ENCODE measurements at places on chromosomes 6 and 20.

GRCh38 chr6:147390909-147391536, 117.5 kb upstream of the SAMD5 start:
- DNase-seq, result no peak

DNA sequence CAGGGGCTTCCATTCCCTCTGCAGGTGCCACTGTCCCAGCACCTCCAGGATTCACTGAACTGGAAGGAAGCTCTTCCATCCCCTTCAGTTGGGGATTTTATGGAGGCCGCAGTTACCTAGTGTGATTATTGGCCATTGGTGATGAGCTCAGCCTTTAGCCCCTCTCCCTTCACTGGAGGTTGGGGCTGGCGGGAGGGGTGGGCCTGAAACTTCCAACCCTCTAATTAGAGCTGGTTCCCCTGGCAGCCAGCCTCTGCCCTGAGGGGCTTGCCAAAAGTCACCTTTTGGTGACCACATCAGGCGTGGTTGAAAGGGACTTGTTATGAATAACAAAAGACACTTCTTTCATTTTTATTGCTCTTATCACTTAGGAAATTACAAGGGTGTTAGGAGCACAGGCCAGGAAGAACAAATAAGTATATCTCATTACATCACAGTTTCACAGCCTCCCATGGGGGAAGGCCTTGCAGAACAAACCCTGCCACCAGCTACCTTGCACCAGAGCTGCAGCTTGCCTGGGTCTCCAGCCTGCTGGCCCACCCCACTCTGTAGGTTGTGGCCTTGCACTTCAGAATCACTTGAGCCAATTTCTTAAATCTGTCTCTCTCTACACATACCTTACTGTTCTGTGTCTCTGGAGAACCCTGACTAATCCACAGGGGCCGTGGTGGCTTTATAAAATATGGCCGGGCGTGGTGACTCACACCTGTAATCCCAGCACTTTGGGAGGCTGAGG, 5.0 kb downstream of the PYGB start:
- no peak for DNase-seq

DNA sequence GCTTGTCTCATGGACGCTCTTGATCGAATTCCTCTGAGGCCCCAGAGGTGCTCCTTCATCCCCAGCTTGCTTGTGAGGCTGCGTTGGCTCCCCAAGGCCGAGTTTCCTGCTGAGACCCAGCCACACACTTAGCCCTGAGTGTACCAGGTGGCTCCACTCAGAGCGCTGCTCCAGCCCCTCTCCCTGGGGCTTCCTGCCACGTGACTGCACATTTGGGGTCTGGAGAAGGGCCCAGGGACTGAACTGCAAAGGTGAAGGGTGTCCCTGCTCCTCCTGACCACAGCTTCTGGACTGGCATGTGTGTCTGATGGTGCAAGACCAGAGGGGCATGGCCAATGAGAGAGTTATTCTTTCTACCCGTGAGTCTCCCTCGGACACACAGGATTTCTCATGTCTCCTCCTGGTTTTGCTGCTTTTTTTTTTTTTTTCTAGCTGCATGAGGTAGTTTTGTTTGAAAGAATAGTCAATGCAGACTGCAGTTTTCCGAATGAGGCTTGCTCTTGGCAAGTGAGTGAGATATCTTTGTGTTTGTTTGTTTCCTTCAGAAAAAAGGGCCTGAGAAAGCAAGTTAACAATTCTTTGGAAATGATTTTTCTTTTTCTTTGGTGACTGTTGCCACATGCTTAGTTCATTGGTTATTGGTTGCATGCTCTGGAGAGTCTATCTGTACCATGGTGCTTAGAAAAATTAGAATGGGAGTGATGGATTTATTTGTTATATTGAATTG, 3.1 kb upstream of the ZNF831 start:
- DNase-seq, result no peak

- no peak for DNase-seq
Measured at GRCh38 chr6:168156742-168157265, 77.8 kb upstream of the FRMD1 start.

- no peak for DNase-seq
Measured at GRCh38 chr6:74782346-74782745, 423.5 kb downstream of the COL12A1 start.

- DNase-seq, result no peak
Measured at GRCh38 chr6:1468126-1468525, 78.8 kb downstream of the FOXF2 start.

DNA sequence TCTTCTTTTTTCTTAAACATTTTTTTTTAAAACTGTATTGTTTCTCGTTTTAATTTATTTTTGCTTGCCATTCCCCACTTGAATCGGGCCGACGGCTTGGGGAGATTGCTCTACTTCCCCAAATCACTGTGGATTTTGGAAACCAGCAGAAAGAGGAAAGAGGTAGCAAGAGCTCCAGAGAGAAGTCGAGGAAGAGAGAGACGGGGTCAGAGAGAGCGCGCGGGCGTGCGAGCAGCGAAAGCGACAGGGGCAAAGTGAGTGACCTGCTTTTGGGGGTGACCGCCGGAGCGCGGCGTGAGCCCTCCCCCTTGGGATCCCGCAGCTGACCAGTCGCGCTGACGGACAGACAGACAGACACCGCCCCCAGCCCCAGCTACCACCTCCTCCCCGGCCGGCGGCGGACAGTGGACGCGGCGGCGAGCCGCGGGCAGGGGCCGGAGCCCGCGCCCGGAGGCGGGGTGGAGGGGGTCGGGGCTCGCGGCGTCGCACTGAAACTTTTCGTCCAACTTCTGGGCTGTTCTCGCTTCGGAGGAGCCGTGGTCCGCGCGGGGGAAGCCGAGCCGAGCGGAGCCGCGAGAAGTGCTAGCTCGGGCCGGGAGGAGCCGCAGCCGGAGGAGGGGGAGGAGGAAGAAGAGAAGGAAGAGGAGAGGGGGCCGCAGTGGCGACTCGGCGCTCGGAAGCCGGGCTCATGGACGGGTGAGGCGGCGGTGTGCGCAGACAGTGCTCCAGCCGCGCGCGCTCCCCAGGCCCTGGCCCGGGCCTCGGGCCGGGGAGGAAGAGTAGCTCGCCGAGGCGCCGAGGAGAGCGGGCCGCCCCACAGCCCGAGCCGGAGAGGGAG, 580 bp downstream of the VEGFA start:
- peak; percentile 77 for DNase-seq

DNA sequence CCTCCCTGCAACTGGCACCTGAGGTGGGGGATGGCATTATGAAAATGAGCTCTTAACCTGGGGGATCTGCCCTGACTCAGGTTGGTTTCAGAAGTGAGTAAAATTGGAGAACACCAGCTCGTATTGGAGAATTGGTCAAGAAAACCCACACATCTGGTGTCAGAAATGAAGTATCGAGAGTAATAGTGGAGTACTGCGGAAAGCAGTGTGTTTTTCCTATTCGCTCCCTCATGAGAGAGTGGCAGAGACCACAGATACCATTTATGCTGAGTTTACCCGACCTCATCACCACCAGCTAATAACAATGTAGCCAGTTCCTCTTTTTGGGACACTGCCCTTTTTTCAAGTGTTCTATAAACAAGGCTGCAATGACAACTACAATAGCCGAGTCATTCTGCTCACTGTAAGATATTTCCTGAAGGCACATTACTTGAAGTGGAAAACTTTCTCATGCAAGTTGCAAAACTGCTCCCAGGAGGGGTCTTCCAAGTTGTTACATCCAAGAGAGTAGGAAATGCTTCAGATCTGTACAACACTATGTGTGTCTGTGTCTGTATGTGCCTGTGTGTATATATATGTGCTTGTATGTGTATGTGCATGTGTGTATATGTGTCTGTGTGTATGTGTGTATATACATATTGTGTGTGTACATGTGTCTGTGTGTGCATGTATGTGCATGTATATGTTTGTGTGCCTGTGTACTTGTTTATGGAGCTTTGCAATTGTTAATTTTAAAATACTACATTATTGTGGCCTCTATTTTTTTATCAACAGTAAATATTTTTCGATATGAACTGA, 106.0 kb upstream of the CST7 start:
- peak; percentile 58 for DNase-seq

GRCh38 chr20:940926-941325, 24.8 kb upstream of the ANGPT4 start:
- DNase-seq, result no peak

- DNase-seq, result no peak
Measured at GRCh38 chr20:63364801-63365585, 3.8 kb upstream of the CHRNA4 start.

DNA sequence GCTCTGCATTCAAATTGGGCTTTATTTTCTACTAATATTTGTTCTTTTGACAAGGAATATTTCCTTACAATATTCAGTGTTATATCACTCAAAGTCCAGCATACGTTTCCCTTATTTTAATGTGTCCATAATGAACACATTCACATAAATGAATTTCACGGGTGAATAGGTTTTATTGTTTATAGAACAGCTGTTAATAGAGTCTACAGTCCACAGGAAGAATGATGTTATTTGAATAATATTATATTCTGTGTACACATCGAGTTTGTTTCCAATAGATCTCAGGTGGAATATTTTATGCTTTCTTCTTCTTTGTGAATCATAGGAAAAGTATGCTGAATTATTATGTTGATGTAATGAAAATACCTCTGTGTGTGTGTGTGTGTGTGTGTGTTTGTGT, 582.4 kb downstream of the CDH26 start:
- no peak for DNase-seq

DNA sequence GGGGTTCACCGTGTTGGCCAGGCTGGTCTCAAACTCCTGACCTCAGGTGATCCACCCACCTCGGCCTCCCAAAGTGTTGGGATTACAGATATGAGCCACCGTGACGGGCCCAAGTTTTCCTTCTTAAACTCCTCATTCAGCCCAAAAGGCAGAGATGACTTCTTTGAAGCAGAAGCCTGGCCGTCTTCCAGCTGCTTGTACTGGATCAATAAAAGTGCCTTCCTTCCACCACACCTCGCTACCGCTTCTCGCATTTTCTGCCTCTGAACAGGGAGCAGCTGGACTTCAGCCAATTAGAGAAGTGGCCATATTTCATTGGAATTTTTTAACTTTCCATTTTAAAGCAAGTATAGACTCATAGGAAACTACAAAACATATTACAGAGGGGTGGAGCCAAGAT, 241.1 kb downstream of the PREX1 start:
- no peak for DNase-seq

DNA sequence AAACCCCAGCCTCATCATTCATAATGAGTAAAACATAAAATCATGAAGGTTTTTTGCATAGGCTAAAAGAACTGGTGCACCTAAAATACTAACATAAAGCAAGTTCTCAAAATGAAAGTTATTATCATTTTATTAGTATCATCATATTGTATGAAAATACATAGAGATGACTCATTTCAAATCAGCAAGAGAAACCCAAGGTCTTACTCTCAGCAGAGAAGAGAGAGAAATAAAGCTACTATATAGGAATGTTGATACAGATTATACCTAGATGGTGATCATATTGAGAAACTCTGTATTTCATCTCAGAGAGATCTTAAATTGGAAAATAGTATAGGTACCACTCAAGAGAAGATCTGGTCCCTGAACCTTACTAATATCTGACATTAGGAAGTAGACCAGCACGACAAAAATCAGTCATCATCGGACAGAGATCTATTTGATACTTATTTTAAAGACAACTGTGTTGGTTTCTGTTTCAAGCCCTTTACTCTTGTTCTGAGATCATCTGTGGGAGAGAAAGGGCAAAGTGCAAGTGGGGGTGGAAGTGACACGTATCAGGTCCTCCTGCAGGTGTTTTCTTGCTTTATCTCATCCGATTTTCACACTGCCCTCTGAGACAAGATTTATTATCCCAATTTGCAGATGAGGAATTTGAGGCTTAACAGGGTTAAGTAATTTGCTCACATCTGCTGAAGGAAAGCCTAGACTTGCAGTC, 532.3 kb downstream of the MAFB start:
- peak; percentile 34 for DNase-seq

DNA sequence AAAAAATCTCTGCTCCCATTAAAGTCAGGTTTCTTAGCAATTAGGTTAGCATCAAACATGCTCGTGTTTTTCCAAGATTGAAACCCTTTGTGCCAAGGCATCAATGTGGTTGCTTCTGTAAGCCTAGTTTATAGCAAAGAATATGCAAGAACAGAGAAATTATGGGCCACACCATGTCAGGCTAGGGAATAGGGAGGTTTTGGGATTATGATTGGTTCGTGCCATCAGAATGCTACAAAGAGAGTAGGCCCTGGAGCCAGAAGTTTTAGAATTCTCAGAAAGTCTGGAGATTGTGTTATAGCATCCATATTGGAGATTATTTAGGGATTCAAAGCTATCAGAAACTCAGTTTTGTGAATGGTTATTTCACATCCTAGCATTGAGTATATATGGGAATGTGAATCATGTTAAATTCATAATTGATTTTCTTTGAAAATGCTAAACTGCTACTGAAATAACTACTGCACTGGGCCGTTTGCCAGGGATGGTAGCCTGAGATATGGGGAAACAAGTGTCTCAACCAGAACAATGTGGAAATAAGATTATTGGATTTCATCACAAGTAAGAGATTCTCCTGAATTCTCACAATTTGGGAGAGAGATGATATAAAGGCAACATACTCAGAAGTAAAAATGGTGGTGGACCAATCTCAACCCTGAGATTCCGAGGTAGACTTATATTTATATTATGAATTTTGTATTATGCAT, 45.3 kb downstream of the ZNF292 start:
- DNase-seq, result no peak

GRCh38 chr6:1596088-1596852, 13.4 kb upstream of the FOXC1 start:
- peak; percentile 87 for DNase-seq

DNA sequence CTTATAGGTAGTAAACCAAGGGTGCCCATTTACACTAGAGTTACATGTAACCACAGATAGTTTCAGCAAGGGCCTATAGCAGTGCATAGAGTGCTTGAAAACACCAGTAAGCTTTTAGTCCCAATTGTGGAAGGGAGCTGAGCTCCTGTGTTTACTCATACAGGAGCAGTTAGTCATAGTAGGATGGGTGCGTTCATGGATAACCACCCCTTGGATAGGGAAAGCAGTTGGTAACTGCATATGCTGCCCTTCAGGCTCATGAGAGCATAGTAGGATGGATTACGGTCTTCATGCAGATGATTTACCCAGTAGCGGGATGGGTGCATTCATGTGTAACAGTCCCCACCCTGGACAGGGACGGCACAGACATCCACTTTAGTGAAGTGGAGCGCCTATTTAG, 45.1 kb downstream of the OR2B6 start:
- DNase-seq, result no peak

DNA sequence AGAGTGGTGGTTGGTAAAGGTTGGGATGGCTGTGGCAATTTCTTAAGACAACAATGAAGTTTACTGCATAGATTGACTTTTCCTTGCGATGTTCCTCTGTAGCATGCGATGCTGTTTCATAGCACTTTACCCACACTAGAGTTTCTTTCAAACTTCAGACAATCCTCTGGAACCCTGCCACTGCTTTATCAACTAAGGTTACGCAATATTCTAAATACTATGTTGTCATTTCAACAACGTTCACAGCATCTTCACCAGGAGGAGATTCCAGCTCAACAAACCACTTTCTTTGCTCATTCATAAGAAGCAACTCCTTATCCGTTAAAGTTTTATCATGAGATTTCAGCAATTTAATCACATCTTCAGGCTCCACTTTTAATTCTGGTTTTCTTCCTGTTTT, 161.2 kb upstream of the NRSN1 start:
- no peak for DNase-seq

- DNase-seq, result peak; percentile 50
Measured at GRCh38 chr6:1312473-1313367, 822 bp downstream of the FOXQ1 start.
